ENCODE measurements at places on chromosomes 12 and 14.

GRCh38 chr14:53380052-53380866, 227.1 kb upstream of the DDHD1 start:
- no peak for DNase-seq

DNA sequence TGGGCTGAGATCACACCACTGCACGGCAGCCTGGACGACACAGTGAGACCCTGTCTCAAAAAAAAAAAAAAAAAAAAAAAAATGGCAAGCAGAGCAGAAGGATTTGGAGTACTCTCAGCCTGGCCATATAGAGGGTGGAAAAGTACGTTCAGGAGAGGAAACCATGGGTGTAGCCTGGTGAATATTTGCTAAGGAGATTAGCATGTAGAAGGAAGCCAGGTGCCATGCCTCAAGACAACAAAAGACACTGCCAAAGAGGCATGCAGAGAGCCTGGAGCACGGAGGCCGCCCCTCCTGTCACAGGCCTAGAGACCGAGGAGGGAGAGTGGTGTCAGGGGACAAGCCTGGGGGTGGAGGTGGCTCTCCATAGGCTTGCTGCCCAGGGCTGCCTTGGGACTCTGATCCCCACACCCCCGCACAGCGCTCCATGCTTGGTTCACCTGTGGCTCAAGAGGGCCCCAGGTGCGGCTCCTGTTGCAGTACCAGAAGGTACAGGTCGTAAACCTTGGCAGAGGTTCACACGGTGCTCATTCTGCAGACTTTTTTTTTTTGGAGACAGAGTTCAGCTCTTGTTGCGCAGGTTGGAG, 27.9 kb upstream of the DEGS2 start:
- no peak for DNase-seq

DNA sequence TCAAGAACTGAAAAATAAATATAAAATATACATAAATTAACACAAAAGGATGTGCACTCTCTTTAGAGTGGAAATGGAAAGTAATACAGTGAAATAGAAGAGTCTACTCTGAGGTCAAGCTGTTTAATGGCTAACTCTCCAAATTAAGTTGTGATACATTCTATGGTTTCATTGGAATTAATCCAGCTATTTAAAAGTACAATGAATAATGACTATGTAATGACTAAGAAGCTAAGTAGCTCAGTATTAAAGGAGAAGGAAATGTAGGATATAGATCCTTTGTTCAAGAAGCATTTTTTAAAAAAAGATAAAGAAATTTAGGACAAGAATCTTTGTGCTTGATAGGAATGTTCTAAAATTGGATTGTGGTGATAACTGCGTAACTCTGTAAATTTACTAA, 85.3 kb downstream of the LRP6 start:
- DNase-seq: peak; percentile 50

DNA sequence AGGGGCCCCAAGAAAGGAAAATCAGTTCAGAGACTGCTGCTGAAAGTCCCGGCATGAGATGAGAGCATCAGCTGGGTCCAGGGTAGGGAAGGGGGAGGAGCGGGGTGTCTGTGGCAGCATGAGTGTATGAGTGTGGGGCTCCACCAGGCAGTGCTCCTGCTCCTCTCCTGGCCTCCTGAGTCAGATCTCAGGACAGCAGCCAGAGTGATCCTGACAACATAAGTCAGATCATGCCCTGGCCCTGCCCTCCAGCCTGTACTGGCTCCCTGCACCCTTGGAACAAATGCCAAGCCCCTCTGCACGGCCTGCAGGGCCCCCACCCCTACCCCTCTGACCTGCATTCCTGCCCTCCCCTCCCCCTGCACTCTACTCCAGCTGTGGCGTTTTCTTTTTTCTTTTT, 24.2 kb upstream of the LRP1-AS start:
- DNase-seq: no peak
